NCI-H526 treated with DMSO at 0.1 percent for 48 hours (cell line): ENCODE measurements at places on chromosomes 1 and 21.

- DNase-seq, result no peak
Observed at GRCh38 chr1:152683846-152684245, 2.1 kb upstream of the LCE2B start.

- no peak for DNase-seq
Observed at GRCh38 chr1:96488777-96489176, 232.8 kb upstream of the PTBP2 start.

DNA sequence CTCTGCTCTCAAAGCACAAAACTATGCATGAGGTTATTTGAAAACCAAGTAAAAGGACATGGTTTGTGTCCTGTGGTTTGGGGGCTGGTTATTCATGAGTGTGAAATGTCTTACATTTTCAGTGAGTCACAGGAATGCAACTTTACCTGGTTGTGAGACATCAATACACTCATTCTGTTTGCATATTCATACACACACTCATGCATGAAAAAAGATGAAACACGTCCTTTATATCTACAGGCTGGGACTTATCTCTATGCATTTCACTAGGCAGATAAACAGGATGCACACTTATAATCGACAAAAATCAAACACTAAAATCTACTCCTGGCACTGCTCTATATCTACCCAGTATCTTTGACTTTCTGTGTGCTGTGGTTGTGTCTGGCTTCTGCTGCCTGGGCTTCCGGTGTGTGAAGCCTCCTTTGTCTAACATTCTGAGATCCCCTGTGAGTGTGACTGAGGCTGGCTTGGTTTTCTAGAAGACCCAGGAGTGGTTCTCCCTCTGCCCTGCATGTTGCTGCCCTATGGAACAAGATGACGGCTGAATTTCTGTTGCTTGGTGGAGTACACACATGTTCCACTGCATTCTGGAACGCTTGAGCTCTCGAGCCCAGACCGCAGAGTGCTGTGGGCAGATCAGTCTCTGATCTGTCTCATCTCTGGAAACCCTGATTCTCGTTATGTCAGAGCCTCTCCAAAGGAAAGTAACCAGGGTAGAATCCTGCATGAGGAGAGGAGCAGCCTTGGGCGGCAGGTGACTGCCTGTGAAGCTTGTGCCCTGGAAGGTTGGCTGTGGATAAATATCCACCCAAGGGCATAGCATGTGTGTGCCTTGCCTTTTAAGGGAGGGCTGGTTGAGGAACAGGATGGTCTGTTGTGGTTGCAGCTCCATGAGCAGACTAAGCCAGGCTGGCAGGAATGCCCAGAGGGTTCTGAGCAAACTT, 19.7 kb upstream of the FASLG start:
- peak; percentile 86 for DNase-seq

- DNase-seq, result no peak
Observed at GRCh38 chr1:44271646-44272045, 58.4 kb downstream of the DMAP1 start.
